ENCODE measurements at places on chromosomes 7 and 10.

GRCh38 chr7:47147213-47147631 is 434.7 kb downstream of the TNS3 start:
- DNase-seq: no peak

GRCh38 chr10:436911-437665 is 252.4 kb downstream of the DIP2C start:
- no peak for DNase-seq

DNA sequence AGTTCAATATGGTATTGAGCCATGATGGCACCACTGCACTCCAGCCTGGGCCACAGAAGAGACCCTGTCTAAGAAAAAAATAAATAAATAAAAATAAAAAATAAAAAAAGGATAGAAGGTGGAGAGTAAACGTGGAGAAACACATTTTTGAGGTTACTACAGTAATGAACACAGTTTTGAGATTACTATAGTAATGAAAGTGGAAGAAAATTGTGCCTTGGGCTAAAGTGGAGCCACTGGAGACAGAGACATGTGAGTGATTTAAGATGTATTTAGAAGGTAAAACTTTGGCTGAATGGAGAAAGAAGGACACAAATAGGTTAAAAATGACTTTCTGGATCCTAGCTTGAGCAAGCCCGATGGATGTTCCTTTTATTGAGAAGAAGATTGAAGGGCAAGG is 76.8 kb downstream of the HGF start:
- DNase-seq: no peak

GRCh38 chr10:130545697-130546096 is 409.5 kb downstream of the GLRX3 start:
- no peak for DNase-seq

GRCh38 chr10:8078027-8078426 is 23.5 kb downstream of the GATA3 start:
- no peak for DNase-seq
